ENCODE measurements at places on chromosomes 3 and 15.

- no peak for DNase-seq
Observed at GRCh38 chr15:69692342-69692741, 239.7 kb downstream of the RPLP1 start.

- no peak for DNase-seq
Observed at GRCh38 chr3:31132132-31132769, 237.8 kb upstream of the GADL1 start.

GRCh38 chr3:173066044-173067004, 74.7 kb downstream of the SPATA16 start:
- DNase-seq: no peak

GRCh38 chr15:91522605-91523332, 330.7 kb upstream of the SLCO3A1 start:
- no peak for DNase-seq

- DNase-seq: no peak
Observed at GRCh38 chr3:29591579-29591978, 310.7 kb downstream of the RBMS3 start.

- DNase-seq: no peak
Observed at GRCh38 chr3:128413003-128413370, 53.7 kb downstream of the DNAJB8 start.

GRCh38 chr3:140186421-140186920, 251.5 kb downstream of the CLSTN2 start:
- no peak for DNase-seq

GRCh38 chr3:190517687-190518086, 3.8 kb downstream of the IL1RAP start:
- no peak for DNase-seq

GRCh38 chr3:188854772-188855149, 317.0 kb upstream of the TPRG1 start:
- no peak for DNase-seq

- no peak for DNase-seq
Observed at GRCh38 chr3:29628795-29629194, 347.9 kb downstream of the RBMS3 start.

DNA sequence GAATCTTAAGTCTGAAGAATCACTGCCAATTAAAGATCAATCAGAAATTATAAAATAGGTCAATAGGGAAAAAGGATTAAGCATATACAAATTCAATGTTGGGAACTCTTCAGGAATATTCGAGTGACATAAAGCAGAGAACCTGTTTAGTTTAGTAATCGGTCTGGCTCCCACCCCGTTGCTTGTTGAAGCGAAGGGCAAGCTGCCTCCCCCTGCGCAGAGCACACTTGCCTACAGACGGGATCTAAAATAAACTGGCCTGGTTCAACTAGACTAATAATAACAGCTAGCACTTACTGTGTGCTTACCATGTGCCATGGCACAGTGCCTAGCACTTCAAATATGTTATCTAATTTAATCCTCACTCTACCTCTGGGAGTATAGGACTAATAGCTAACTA, 8.6 kb downstream of the SEMA6D start:
- no peak for DNase-seq

DNA sequence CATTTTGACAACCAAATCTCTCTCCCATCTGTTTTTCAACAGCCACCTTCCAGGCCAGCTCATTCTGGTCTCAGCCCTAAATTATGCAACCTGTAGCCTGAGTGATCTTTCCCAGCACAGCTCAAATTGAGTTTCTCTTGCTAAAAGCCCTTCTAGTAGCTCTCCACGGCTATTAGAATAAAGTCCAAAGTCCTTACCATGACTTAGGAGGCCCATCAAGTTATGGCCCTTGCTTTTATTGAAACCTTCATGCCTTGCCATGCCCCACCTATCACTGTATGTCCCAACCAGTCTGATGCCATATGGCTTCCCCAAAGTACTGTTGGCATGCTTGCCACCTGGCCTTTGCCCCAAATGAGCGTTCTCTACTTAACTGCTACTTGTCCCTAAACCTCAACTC, 303.5 kb upstream of the GADL1 start:
- DNase-seq: no peak

- DNase-seq: no peak
Observed at GRCh38 chr15:67003586-67003985, 61.8 kb upstream of the SMAD3 start.

DNA sequence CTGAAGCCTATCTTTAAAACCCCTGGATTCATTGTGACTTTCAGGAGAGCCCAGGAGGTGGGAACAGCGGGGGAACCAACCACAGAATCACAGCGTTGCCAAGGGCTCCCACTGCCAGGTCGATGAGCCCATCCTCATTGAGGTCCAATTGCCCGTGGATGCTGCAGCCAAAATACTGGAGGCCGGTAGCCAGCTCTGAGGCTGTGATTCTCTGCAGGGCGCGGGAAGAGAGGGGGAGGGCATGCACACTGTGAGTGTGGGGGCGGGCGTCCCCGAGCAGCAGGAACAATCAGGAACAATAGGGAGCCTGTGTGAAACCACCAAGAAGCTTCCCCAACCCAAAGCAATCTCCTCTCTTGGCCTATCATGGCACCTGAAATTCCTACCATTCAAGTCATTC, 53.4 kb downstream of the FEM1B start:
- DNase-seq: no peak

GRCh38 chr3:4504340-4505261, 11.5 kb downstream of the ITPR1 start:
- DNase-seq: no peak

GRCh38 chr3:14290631-14291385, 111.6 kb upstream of the SLC6A6 start:
- DNase-seq: no peak

DNA sequence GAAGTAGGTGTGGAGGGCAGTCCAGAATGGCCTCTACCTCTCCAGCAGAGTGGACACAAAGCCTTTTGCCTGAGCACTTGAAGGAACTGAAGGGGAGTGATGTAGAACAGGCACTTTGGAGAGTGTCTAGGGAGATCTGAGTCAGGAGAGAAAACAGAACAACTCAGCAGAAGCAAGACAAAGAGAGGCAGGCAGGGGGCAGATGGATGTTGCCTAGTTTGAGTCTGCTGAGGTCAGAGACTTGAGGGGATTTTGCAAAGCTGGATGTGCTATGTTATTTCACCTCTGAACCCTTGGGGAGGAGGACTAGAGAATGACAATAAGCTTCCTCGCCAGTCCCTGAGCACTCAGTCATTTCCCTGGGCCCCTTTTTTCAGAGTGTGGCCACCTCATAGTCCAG, 366.4 kb downstream of the EPHB1 start:
- DNase-seq: no peak

- no peak for DNase-seq
Observed at GRCh38 chr3:109275702-109276293, 40.5 kb downstream of the DPPA2 start.

DNA sequence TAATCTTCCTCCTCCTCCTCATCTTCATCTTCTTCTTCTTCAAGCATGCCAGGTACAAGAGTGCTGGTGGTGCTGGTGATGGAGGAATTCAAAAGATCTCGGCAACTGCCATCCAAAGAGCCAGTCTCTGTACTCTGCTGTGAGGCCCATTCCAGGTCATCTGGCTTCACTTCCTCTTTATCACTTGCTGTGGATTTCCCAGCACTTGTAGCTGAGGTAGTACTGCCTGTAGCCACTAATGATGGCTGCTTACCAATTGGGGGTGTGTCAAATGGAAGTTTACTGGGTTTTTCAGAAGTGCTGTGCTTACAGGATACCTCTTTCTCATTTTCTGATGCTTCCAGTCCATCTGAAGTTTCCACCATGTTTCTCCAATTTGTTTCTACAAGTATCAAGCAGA, 28.8 kb upstream of the SHC4 start:
- no peak for DNase-seq

GRCh38 chr15:69035205-69035917, 20.9 kb downstream of the NOX5 start:
- no peak for DNase-seq

DNA sequence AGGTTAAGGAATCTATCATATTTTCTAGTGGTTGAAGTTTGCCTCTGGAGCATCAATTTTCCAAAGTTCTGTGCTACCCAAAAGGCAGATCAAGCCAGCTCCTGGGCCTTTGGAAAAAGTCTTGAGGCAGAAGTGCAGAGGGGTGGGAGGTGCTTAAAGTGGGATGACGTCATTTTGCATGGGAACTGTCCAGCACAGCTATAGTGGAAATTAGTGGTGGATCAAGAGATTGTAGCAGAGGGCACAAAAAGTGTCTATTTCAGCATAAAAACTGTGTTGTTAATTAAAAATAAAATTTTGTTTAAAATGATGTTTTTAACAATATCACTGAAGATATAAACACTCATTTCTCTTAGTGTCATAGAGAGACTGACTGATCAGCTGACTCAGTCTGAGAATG, 221.9 kb downstream of the LRRN1 start:
- DNase-seq: no peak

DNA sequence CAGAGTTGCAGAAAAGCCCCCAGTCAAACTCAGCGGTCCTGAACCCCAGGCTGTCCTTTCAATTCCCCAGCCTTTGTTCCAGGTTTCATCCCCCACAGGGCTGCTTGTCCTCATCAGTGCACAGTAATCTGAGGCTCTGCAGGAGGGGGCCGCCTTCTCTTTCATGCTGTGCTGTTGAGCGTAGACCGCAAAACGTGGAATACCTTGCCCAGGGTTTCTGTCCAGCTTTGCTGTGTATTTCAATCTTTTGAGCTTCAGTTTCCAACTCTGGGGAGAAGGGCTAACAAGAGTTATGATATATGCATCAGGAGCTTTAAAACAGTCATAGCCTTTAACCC, 64.8 kb downstream of the FAM43A start:
- no peak for DNase-seq

- DNase-seq: no peak
Observed at GRCh38 chr3:45205126-45205525, 21.0 kb downstream of the TMEM158 start.

GRCh38 chr15:101020945-101021344, 101.8 kb downstream of the LRRK1 start:
- no peak for DNase-seq

GRCh38 chr3:50454481-50455070, 48.9 kb downstream of the CACNA2D2 start:
- DNase-seq: no peak

DNA sequence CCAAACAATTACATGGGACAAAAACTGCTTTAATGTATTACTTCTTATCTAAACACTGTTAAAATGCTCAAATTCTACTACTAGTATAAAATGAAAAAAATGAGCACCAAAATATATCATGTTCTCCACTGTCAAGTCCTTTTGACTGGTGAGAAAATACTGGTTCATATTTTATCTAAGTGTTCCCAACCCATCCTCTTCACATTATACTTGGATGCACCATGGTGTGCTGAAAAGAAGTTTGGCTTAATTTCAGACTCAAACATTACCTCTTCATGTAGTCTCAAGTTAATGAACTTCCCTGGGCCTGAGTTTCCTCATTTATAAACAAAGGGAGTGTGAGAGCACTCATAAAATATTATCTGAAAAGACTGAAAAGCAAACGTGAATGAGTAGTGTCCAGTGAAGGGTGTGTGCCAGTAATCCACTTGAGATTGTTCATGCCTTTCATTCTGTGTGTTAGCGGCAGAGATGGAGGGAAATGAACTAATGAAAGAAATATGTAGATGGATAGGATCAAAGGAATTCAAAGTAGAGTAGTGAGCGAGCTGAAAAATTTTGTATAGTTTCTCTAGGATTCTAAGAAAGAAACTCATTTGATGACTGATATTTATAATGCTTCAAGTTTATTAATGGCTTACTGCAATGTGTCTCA, 263.2 kb downstream of the NLGN1 start:
- no peak for DNase-seq

GRCh38 chr15:25240461-25241021, 198.3 kb downstream of the UBE3A start:
- DNase-seq: no peak

GRCh38 chr3:152377184-152377570, 108.4 kb downstream of the MBNL1 start:
- DNase-seq: no peak

DNA sequence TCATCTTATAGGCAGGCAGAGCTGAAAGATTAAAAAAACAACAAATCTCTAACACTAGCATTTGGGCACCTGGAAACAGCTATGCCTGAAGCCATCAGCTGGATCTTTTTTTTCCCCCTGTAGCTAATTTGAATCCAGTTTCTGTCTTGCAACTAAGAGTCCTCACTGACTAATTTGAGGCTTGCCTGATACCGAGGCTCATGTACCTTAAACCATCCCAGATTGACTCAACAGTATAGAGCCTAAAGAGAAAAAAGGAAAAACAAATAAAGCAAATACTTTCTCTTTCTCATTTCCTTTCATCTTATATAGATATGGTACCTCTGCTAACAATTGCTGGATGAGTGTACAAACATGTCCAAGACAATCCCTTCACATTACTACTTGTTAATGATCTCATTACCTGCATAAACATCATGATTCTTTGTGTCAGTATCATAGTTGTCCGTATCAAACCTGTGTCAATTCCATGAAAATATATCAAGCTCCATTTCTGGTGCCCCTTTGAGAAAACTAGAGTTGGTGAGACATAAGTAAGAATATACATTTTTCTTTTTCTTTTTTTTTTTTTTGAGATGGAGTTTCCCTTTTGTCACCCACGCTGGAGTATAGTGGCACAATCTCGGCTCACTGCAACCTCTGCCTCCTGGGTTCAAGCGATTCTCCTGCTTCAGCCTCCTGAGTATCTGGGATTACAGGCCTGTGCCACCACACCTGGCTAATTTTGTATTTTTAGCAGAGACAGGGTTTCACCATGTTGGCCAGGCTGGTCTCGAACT, 43.1 kb downstream of the BHLHE40 start:
- DNase-seq: no peak

- DNase-seq: no peak
Observed at GRCh38 chr15:26460165-26460564, 312.7 kb downstream of the GABRB3 start.

All from stimulated activated CD4-positive, alpha-beta T cell treated with anti-CD3 and anti-CD28 coated beads, Interleukin-1b, Interleukin-23, amount 100 ng/mL, for 1 hour (primary cell).